ENCODE measurements at places on chromosomes 5 and 9.

- DNase-seq, result peak; percentile 71
Measured at GRCh38 chr5:156934450-156935211, 28.4 kb downstream of the TIMD4 start.

DNA sequence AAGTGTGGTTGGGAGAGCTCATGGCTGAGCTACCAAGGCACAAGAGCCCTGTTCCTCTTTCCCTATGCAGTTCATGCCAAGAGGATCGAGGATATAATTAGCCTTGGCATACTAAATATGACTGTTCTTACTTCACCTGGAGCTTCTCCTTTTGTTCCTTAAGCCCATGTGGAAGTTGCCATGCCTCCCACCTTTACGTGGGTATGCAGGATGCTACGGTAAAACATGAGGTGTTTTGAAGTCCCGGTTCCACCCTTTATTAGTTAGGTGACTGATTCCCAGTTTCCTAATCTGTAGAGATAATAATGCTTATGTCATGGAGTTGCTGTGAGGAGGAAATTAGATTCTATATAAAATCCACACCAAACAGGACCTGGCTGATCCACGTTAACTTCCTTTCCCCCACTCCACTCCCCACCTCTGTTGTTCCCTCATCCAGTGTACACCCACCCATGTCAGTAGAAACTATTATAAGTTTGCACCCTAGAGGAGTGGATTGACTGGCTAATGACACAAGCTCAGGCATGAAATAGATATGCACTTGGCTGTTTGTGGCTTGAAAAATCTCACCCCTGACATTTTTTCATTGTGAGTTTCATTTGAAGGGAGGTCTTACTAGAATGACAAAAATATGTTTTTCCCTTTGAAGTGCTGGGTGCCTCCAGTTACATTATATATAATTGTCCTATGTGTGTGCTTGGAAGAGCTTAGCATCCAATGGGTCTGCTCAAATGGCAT, 36.8 kb upstream of the SHOC1 start:
- DNase-seq, result no peak

DNA sequence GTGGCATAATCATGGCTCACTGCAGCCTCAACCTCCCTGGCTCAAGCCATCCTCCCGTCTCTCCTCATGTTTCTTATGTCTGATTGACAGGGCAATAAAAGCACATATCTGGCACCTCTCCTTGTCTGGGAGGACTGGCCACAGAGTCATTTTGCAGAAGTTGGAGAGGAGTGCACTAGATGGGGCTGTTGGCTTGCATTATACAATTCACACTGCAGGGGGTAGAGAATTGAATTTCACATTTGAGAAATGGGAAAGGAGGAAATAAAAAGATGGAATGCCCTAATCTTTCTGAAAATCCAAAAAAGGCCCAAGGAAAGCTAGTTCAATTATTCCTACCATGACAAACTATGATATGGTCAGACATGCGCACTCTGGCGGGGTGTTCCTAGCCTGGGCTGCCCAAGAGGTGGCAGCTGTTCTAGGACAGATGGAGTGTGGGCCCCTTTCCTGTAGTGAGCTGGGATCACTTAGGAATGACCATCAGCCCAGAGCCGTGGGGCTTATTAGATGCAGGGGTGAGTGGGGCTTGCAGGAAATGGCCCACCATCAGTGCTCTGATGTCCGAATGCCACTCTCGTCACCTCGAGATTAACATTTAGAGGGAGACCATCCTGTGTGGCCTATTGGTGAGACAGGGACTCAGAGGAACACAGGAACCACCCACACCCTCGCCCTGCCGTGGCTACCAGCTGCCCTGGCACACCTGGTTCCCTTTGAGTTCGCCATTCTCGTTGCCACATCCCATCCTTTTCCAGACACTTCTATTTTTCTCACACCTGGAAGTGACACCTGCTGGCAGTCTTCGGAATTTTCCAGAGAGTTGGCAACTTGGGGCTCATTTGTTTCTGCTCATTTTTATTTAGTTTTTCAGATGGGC, 21.8 kb upstream of the ANKRD18A start:
- DNase-seq, result no peak

DNA sequence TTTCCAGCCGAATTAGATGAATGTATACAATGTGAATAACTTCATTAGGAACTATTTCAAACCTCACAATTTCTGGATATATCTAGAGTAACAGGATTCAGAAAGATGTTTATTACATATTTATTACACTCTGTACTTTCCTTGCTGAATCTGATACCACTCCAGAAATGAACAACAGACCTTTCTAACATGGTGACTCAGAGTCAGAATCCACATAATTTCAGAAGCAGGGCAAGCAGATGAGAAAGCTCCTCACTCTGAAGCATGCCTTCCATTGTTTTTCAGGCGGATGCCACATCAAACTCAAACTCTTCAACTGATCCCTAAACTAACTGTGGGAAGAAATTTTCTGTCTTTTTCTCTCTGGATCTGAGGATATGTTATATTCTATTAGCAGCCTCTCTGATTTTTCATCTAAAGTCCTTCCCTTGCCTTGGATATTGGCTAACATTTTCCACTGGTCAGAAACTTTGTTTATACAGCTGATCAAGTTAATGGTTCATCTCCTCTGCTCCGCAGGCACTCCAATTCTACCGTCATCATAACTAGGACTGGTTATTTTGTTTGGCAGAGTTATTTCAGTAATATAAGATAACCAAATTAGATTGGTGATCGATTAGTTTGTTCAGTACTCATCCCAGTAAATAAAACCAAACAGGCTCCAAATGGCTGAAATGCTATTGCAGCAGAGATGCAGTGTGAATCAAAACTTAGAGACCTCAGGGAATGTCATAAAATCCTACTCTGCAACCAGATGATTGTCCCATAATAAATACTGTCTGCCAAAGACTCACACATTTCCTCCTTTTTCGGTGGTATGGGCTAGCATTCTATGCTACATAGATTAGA, 556.0 kb downstream of the EBF1 start:
- no peak for DNase-seq

DNA sequence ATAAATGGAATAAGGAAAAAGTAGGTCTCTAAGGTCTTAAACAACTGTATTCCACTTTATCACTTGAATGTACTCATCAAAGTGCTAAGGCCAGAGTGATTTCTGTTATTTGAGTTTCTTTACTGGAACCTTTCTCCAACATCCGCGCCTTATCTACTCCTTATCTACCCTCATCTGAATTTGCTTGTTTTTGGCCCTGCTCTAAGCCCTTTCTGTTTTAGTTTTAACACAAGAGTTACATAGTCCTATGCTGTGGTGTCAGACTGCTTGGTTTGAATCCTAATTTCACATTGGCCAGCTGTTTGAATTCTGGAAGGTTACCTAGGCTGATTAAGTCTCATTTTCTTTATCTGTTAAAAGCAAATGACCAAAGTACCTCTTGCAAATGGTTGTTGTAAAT, 128.3 kb downstream of the PCSK5 start:
- no peak for DNase-seq

DNA sequence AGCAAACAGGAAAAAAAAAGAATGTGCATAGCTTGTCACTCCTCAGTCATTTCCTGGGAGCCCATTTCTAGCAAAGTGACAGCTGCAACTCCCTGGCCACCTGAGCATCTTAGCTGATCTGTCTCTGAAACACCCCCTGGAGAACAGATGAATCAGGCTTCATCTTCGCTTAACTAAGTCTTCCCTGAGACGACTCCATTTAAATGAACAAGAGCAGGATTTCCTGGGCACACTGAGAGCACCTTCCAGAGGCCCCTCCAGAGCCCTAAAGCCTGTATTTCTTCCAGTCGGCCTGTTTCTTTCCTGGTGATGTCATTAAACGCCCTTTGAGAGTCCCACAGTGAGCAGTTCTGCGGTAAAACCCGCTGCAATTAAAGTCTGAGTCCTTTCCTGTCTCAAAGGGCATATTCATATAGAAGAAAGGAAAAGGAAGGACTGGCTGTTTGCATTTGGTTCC, 13.9 kb downstream of the TGFBI start:
- DNase-seq, result no peak

DNA sequence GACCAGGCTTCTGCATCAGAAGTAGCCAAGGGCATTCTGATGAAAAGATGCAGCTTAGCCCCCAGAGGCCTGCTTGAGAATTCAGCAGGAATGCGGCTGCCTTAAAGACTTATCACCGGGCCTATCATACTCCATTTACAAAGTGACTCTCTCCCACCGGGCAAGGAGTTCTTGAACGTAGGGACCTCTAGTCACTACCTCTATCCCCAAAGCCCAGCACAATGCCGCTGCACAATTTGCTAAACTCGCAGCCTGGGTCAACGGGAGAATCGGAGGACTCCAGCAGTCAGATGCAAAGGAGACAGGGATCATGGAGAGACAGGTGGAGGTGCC, 661 bp downstream of the PDCL start:
- DNase-seq, result no peak

DNA sequence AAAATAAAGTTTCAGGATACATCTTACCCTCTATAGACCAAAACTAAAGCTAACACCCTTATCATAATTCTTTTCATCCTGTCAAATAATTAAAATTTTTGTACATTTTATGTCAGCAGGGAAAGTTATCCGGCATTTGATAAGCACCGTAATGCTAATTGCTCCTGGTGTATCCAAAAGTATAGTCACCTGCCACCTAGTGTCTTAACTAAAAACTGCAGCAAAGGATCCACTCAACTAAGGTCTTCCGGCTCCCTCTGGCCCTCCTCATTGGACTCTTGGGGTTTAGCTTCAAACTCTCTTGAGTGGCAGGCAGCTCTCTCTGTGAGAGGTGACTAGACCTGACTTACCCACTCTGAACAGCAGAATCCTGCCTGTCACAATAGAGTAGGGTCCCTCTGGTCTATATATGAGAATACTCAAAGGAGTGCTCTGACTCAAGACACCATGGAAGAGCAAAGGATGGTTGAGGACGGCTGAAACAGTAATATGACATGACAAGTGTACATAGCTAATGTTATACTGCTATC, 60.4 kb upstream of the CAST start:
- DNase-seq, result peak; percentile 59

- DNase-seq, result no peak
Measured at GRCh38 chr5:54760182-54760935, 225.0 kb downstream of the ESM1 start.

DNA sequence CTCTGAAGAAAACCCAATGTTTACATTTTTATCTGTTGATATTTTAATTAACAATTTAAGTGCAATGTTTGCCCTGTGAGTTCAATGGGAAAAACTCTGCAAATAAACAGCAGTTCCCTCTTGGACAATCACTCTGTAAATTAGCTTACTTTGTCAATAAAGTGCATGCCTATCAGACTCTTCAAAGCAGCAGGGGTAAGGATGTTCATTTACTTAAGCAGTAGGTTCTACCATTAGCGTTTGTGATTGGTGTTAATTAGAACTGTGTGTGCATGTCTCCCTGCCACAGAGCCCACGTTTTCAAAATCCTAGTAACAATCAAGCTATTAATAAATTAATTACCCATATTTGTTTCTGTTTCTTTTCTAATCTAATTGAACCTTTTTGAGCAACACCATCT, 1921.6 kb upstream of the WWC1 start:
- no peak for DNase-seq

DNA sequence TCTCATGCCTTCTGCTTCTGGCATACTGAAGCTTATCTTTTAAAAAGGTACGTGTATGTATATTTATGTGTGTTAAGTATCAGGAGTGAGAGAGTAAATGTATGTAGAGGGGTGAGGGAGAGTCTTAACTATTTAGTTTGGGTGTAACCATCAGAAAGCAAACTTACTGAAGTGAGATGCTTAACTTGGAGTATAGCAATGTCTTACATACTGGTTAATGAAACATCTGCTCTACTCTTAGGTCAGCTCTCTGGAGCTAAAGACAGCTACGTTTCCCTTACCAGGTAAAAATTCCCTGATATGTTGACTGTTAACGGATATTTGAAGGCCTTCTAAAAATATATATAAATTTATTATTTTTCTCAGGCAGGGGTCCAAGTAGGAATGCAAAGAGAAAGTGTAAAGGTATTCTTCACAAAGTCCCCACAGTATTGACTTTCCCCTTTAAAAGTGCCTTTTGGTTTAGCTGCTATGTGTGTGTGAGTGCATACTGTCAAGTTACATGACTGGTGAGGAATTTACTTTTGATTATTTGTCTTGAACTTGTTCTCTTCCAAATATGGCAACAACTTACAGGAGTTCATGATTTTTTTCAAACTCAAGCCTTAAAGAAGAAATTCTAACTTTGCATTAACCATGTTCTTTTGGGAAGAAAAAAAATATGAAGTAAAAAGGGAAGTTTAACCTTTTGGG, 12.3 kb upstream of the C5orf24 start:
- DNase-seq, result no peak

GRCh38 chr9:20640331-20641187, 18.3 kb upstream of the MLLT3 start:
- peak; percentile 82 for DNase-seq

- DNase-seq, result no peak
Measured at GRCh38 chr9:103991001-103991400, 103.1 kb upstream of the SMC2 start.

GRCh38 chr9:136079916-136080246, 15.2 kb downstream of the NACC2 start:
- no peak for DNase-seq

DNA sequence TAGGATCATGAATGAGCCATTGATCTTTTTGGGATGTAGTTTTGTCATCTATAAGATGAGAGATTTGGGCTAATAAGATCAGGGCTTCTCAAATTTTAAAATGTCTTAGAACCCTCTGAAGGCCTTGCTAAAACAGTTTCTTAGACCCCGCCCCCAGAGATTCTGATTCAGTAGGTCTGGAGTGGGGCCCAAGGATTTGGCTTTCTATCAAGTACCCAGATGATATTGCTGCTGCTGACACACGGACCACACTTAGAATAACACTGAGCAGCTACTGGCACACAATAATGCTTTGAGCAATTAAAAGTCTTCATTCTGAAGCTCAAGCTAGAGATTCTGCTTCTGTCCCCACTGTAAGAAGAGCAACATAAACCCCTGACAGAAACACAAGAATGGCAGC, 216.7 kb downstream of the SMARCA2 start:
- no peak for DNase-seq

GRCh38 chr9:87515006-87515405, 17.3 kb downstream of the DAPK1 start:
- no peak for DNase-seq

DNA sequence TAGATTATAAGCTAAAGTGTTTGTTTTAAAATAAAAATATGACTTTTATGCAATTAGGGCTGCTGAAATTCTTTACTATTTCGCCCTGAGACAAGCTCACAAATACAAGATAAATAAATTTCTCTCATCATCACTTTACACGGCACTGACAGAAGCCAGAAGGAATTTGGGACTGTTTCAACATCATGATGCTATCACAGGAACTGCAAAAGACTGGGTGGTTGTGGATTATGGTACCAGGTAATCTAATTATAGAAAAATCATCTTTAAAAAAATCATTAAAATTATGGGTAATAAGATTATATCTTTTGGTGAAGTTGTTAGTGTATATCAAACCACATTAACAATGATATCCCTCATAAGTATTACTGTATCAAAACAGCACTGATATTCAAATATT, 95.0 kb downstream of the MAN2A1 start:
- DNase-seq, result no peak
